ENCODE measurements at places on chromosomes 12 and 14.
A peak's percentile ranks its signal among the peaks of the same experiment; 100 is the strongest.

- no peak for DNase-seq
These were observed 202.9 kb downstream of the AKAP6 start for GRCh38 chr14:32531942-32532515.

DNA sequence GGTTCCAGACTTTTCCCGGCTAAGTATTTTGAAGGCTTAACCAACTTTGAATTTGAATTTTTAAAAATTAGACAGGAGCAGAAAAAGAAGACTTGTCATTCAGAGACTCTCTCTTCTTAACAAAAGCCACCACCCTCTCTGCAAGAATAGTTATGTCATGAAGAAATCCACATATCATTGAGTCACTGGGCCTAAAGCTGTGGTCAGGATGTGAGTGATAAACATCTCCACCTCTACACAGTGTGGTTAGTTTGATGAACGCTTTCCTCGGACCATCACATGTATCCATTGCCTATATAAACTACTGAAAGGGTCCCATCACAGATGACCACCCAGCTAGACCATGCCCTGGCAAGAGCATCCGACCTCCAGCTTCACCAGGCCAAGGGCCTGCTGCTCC lies 226.1 kb downstream of the KSR2 start:
- no peak for DNase-seq

- DNase-seq = no peak
These were observed 47.9 kb downstream of the NEUROD4 start for GRCh38 chr12:55067701-55068100.

DNA sequence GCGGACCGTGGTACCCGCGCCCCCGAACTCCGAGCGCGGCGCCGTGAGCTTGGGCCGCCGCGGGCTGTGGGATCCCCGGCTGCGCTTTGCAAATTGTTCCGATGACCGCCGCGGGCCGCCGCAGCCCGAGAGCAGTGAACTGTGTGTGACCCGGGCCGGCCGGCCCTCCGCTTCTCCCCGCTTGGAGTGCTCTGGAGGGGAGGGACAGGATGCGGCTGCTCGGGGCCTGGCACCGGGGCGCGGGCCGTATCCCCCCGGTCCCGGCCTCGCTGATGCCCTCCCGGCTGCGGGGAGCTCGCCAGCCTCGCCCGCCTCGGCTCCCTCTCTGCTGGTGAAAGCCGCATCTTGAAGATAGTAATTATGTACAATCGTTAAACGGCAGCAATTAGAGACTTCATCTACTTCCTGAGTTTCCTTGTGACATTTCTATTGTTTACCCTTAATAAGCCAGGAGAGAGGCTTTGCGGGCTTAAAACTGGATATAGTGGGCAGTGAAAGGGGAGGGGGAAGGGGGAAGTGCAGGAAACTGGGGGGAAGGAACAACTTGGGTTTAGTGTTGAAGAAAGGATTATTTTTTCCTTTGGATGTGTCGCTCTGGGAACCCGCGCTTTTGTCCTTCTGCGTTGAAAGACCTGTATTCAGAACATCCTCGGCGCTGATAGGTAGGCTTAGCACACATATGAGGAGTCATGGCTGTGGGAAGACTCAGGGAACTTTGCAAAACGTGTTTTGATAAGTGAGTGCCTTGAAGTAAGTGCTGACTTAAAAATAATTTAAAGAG lies 1.2 kb downstream of the PELI2 start:
- peak; percentile 19 for DNase-seq

DNA sequence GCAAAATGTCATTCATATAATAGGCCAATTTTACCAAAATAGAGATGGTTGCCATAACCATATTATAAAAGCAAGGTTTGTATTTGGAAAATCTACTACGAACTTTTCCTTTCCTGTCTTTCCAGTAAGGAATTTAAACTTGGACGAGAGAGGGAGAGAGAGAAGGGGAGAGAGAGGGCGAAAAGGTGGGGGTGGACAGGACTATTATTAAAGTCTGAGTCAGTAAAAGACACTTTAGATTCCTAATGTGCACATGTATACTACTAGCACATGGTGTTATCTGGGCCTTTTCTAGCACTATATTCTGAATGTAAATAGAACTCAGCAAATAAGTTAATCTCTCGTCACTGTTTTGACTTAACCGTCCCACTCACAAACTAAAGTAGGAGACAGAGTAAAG lies 30.4 kb upstream of the FBLN5 start:
- DNase-seq = no peak

- DNase-seq = no peak
These were observed 17.9 kb upstream of the FAM234B start for GRCh38 chr12:13026286-13026685.

GRCh38 chr12:31298922-31299321 lies 27.0 kb downstream of the SINHCAF start:
- no peak for DNase-seq
